ENCODE measurements at places on chromosomes 7 and 10.

DNA sequence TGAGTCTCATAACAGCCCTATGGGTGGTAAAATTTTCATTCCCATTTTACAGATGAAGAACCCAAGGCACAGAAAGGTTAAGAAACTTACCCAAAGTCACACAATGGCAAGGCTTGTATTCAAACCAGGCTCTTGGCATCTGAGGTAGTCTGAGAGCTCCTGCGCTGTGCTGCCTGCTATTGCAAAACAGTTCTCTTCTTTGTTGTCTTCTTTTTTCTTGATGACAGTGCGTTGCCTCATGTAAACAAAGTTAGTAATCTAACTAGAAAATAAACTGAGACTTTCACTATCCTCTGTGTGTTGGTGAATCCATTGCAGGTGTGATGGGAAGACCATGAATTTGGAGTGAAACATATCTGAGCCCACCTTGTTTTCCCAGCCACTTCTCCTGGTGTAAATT lies 240.8 kb downstream of the PTEN start:
- H3K4me3 ChIP-seq = no peak overlapping the region
- H3K27me3 ChIP-seq = no peaks in the 10 kb centered on the region
- peaks cover 39% of the 10 kb centered on the region for H3K4me1 ChIP-seq
- H3K36me3 ChIP-seq = no peaks in the 10 kb centered on the region
- peak overlapping the region; percentile 22 for H3K27ac ChIP-seq

DNA sequence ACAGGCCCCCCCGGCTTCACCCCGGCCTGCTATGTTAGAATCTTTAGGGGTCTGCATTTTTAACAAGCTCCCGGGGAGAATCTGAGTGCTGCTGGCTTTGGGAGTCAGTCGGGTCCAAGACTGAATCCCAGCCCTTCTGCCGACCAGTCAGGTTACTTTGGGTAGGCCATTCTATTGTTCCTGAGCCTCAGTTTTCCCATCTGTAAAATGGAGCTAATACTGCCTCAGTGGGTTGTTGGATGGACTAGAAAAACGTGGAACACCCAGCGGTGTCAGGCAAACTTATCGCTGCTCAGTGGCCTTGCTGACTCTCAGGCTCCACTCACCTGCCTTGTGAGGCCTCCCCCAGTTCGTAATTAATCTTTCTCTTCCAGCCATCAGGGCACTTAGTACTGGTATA lies 11.7 kb downstream of the TBATA start:
- peaks cover 9% of the 10 kb centered on the region for H3K27me3 ChIP-seq
- H3K4me1 ChIP-seq = no peaks in the 10 kb centered on the region
- H3K4me3 ChIP-seq = no peak overlapping the region
- no peak overlapping the region for H3K27ac ChIP-seq
- H3K36me3 ChIP-seq = no peaks in the 10 kb centered on the region
- DNase-seq = no peak

DNA sequence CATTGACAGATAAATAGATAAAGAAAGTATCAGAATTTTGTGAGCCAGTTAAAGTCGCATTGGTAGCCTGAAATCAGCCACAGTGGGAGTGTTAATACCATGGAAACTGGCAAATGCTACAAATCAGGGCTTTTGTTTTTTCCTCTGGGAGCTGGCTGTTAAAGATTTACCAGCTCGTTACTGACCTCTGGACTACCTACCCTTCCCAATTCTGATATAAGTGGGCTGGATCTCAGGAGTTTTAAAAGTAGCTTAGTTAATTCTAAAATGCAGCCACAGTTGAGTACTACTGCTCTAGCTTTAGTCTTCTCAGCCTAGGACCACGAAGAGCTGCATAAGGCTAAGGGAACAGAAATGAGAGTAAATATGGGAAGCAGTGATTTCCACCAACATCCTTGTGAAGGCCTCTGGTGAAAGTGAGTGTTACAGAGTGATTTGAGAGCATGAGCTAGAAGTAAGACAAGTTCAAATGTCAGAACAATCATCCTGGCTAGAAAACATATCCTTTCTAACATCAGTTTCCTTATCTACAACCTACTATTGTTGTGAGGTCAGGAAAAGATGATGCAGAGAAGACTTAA lies 53.2 kb downstream of the A1CF start:
- no peak overlapping the region for H3K27ac ChIP-seq
- peaks cover 6% of the 10 kb centered on the region for H3K27me3 ChIP-seq
- no peaks in the 10 kb centered on the region for H3K4me1 ChIP-seq
- H3K4me3 ChIP-seq = no peak overlapping the region
- no peak for DNase-seq

DNA sequence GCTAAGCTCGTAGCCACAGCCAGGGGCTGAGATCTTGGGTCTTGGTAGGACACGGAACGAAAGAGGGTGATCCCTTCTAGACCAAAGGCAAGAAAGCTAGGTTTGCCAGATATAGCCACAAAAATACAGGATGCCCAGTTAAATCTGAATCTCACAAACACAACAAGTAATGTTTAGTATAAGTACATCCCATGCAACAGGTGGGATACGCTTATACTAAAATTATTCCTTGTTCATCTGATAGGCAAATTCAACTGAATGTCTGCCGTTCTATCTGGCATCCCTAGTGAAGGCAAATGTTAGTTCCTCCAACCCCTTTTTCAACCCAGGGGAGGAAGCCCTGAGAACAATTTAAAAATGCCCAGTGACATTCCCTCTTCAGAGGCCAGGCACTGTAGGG lies 131.1 kb upstream of the MGMT start:
- H3K27me3 ChIP-seq = peaks cover 8% of the 10 kb centered on the region
- no peaks in the 10 kb centered on the region for H3K4me1 ChIP-seq
- no peak for DNase-seq
- H3K4me3 ChIP-seq = no peak overlapping the region

DNA sequence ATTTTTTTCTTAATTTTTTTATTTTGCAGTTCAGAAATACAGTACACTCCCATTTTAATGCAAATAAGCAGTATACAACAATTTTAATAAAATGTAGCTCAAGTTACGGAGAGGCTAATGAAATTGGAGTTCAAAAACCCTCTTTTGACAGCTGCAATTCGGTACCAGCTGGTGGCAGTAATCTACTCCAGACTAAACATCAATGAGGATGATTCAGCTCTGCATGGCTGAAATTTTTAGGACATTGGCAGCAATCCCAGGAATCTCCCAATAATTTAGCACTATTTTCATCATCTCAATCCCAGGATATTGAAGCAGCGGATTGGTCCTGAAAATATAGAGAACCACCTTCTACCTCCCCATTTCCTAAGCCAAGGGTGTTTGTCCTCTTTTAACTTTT lies 278.8 kb downstream of the CACNA2D1 start:
- no peaks in the 10 kb centered on the region for H3K27me3 ChIP-seq
- no peak for DNase-seq
- no peak overlapping the region for H3K4me3 ChIP-seq
- no peaks in the 10 kb centered on the region for H3K36me3 ChIP-seq

- H3K4me3 ChIP-seq = no peak overlapping the region
- H3K4me1 ChIP-seq = no peaks in the 10 kb centered on the region
- no peak overlapping the region for H3K27ac ChIP-seq
- no peaks in the 10 kb centered on the region for H3K36me3 ChIP-seq
These were observed 209.9 kb downstream of the CRPPA start for GRCh38 chr7:16211402-16211925.

- no peaks in the 10 kb centered on the region for H3K36me3 ChIP-seq
- no peak for DNase-seq
- no peak overlapping the region for H3K4me3 ChIP-seq
- peak overlapping the region; percentile 84 for H3K27ac ChIP-seq
- peaks cover 33% of the 10 kb centered on the region for H3K4me1 ChIP-seq
These were observed 40.2 kb downstream of the ANK3 start for GRCh38 chr10:60349426-60349825.

DNA sequence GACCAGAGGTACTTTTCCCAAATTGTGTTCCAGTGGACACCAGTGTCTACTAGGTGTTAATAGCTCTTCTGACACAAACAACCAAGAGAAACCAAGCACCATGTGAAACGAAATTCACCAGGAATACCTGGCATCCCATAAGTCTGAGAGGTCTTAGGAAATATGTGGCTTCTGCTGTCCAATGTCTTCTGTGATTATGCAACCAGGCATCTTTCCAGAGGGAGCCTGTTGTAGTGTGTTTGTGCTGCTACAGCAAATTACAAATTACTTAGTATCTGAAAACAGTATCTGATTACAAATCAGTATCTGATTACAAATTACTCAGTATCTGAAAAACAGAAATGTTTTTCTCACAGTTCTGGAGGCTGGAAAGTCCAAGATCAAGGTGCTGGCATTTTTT lies 133.6 kb upstream of the NPVF start:
- no peak overlapping the region for H3K27ac ChIP-seq
- H3K36me3 ChIP-seq = no peaks in the 10 kb centered on the region
- no peak for DNase-seq

DNA sequence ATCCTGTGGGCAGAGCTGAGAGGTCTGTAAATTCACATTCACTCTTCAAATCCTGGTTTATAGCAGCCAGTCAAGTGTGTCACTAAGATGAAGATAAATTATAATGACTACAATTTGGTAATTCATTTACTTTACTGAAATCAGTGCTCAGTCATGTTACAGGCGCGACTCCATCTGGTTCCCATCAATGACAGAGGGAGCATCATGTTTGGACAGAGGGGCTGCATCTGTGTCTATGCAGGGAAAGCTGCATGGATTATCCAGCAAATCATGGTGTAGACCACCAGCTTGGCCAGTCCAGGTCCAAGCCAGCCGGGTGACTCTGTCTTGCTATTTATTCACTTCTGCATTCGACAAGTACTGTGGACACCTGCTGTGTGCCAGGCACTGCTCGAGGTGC lies 214.1 kb upstream of the ZNF32 start:
- no peaks in the 10 kb centered on the region for H3K27me3 ChIP-seq
- H3K36me3 ChIP-seq = no peaks in the 10 kb centered on the region
- H3K27ac ChIP-seq = no peak overlapping the region
- no peak for DNase-seq
- no peak overlapping the region for H3K4me3 ChIP-seq

DNA sequence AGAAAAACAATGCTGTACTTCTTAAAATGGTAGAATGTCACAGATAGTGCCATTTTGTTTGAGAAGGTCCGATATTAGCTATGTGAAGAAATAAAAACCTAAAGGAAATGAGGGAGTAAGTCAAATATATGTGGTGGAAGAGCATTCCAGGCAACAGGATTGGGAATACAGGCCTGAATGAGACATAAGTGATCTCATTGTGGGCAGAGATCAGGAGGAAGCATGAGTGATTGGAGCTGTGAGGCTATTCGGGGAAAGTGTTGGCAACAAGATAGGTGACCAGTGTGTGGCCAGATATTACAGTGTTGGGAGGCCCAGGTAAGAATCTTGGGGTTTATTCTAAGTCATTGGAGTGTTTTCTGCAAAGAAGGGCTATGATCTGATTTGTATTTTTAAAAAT lies 41.3 kb upstream of the AGMO start:
- H3K27me3 ChIP-seq = no peaks in the 10 kb centered on the region
- H3K36me3 ChIP-seq = no peaks in the 10 kb centered on the region

- H3K4me3 ChIP-seq = no peak overlapping the region
- H3K27me3 ChIP-seq = no peaks in the 10 kb centered on the region
- no peak overlapping the region for H3K27ac ChIP-seq
- no peak for DNase-seq
These were observed 391.7 kb upstream of the KLF6 start for GRCh38 chr10:4176500-4177281.

- H3K36me3 ChIP-seq = peaks cover 4% of the 10 kb centered on the region
- no peak overlapping the region for H3K4me3 ChIP-seq
- no peak for DNase-seq
These were observed 69.5 kb downstream of the MYL10 start for GRCh38 chr7:101559586-101559985.

GRCh38 chr10:131532745-131533341 lies 221.3 kb upstream of the TCERG1L start:
- no peaks in the 10 kb centered on the region for H3K36me3 ChIP-seq
- no peak for DNase-seq
- H3K27ac ChIP-seq = no peak overlapping the region
- H3K27me3 ChIP-seq = no peaks in the 10 kb centered on the region

DNA sequence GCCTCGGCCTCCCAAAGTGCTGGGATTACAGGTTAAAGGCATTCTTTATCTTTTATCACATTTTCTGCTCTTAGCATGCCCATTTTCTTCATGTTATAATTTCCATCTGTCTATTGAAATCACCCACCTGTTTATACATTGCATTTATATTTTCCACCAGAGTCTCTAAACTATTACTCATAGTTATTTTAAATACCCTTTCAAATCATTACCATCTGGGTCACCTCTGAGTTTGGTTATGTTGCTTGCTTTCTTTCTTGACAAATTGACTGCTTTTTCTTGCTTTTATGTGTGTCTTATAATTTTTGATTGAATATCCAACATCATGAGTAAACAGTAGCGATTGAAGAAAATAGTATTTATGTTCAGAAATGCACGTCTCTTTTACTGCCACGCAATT lies 71.4 kb downstream of the TMEM270 start:
- peaks cover 12% of the 10 kb centered on the region for H3K27me3 ChIP-seq
- no peak overlapping the region for H3K27ac ChIP-seq
- DNase-seq = no peak

DNA sequence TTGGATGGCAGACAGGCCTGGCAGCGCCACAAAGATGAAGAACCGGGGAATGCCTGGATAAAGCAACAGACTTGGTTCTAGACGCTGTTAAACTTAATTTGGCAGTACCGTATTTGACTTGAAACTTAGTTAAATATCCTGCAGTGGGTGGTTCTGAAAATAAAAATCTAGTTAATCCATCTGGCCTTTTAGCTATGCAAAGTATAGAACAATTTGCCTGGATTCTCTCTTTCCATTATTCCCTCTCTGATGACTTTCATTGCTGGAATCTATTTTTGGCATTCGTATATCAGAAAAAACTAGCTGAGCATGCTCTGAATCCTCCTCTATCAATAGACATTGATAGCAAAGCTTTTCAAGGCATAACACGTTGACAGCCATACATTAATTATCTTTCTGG lies 203.6 kb downstream of the MACC1 start:
- no peak overlapping the region for H3K4me3 ChIP-seq
- H3K36me3 ChIP-seq = no peaks in the 10 kb centered on the region
- peaks cover 2% of the 10 kb centered on the region for H3K4me1 ChIP-seq
- DNase-seq = no peak
- H3K27me3 ChIP-seq = no peaks in the 10 kb centered on the region

- no peaks in the 10 kb centered on the region for H3K27me3 ChIP-seq
- H3K4me1 ChIP-seq = peaks cover 13% of the 10 kb centered on the region
- no peak overlapping the region for H3K27ac ChIP-seq
- H3K36me3 ChIP-seq = no peaks in the 10 kb centered on the region
- DNase-seq = no peak
- H3K4me3 ChIP-seq = no peak overlapping the region
These were observed 16.1 kb upstream of the ZC3HAV1 start for GRCh38 chr7:139125657-139126056.

GRCh38 chr7:40996233-40996677 lies 706.6 kb downstream of the INHBA start:
- no peak overlapping the region for H3K4me3 ChIP-seq
- H3K27ac ChIP-seq = no peak overlapping the region
- DNase-seq = no peak

Data from memory B cell (primary cell).